Stimulated activated CD8-positive, alpha-beta memory T cell treated with anti-CD3 and anti-CD28 coated beads, Interleukin-15, amount 100 ng/mL, for 4 hours (primary cell): ENCODE measurements at places on chromosomes 7 and 10.

- DNase-seq = no peak
These were observed 78.3 kb downstream of the GRK5 start for GRCh38 chr10:119285495-119286267.

DNA sequence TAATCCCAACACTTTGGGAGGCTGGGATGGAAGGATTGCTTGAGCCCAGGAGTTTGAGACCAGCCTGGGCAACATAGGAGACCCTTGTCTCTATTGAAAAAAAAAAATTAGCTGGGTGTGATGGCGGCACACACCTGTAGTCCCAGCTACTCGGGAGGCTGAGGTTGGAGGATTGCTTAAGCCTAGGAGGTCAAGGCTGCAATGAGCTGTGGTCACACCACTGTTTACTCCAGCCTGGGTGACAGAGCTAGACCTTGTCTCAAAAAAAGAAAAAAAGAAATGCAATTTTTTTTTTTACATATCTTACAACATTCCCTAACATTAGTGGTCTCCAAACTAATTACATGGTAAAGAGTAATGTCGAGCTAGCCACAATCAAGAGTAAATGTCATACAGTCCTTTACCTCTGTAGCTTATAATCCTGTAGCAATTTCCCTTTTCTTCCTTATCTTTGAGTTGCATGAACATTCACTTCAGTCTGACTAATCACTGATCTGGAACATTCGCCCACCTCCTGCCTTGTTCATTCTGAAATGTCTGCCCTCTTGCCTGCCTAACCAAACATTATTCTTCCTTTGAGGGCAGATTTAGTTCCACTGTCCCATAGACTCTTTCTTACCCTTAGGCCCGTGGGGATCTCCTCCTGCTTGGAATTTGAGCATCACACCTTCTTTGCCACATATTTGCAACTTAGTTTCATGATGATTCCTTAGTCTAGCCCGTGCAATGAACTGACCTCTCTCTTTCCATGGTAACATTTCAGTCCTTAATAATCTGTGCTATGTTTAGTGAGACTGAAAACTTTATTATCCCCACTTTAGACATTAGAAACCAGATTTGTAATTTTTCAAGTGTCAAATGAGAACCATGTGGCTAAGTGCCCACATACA, 4.8 kb upstream of the VCL start:
- no peak for DNase-seq

- DNase-seq = no peak
These were observed 489.4 kb upstream of the SORCS1 start for GRCh38 chr10:107653832-107654287.

DNA sequence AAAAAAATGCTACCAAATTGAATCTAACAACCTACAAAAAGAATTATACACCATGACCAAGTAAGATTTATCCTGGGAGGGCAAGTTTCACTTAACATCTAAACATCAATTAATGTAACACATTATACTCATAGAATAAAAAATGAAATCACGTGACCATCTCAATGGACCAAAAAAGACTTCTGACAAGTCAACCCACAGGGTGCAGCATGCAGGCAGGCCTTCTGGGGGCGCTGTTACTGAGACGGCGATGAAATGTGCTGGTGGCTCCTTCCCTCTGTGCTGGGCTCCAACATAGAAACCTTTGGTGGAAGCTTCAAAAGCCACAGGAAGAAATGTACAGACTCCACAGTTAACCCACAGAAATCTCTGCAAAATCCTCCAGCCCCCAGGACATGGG, 103.1 kb downstream of the INHBA start:
- DNase-seq = no peak

- DNase-seq = no peak
These were observed 31.3 kb downstream of the PIP4K2A start for GRCh38 chr10:22683140-22683389.

GRCh38 chr10:32055478-32056135, 618 bp downstream of the KIF5B start:
- peak; percentile 10 for DNase-seq

GRCh38 chr7:22992874-22993840, 20.8 kb downstream of the HYCC1 start:
- no peak for DNase-seq

DNA sequence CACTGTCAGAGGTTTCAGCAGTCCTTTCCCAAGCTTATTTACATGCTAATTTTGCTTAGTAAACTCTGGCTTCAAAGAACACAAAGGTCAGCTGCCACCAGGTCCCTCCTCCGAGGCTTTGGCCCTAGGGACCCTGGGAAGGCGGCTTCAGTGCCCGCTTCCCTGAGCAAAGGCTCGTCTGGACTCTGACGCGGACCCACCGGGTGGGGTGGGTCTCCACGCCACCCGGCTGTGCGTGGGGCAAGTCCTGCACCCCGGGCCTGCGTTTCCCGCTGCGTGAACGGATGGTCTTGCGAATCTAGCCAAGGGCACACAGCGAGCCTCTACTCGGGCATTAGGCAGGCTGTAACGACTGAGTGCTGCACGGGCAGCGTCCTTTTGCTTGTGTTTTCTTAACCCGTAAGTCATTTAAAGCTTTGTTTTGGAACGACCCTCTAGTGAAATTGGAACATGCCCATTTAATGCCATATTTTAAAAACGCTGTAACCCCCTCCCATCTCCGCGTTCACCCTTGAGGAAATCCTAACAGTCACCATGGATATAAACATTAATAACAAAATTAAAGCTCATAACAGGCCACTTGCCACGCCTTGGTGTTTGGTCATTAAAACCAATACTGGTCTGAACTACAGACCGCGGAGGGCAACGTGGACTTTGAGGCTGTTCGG, 828 bp downstream of the BNIP3 start:
- DNase-seq = no peak

- DNase-seq = no peak
These were observed 14.7 kb downstream of the MMRN2 start for GRCh38 chr10:86942441-86943315.

DNA sequence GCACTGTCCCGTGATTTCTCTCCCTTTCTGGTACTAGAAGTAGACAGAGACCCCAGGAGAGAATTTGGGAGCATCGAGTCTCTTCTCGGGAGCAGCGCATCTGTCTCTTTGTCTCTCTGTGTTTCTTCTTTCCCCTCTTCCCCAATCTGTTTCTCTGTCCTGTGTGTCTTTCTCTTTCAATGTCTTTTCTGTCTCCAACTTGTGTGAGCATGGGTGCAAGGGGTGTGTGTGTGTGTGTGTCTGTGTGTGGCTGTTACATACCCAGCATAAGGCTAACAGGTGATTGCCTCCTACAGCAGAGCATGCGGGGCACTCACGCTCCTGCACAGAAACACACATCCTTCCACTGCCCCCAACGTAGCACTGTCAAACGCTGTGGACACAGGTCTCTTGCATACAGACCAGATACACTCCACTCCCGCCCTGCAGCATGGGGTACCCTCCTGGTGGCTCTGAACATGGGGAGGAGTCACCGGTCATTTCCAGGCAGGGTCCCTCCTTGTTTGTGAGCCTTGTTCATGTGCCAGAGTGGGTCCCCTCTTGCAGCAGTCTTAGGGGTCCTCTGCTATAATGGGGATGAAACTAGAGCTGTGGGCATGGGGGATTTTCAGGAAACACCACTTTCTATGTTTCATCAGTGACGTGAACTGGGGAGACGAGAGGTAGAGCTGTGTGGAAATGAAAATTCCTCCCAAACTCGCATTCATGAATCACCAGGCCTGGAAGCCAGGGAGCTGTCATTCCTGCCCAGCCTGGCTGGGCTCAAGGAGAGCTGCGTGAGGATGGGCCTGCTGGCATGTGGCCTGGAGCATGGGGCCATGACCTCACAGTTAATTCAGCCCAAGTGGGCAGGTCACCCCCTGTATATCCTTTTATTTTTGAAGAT, 980 bp downstream of the ADAMTS14 start:
- DNase-seq = no peak
